ENCODE measurements at places on chromosomes 11 and 22.

- DNase-seq: no peak
These were observed 906 bp upstream of the NAA40 start for GRCh38 chr11:63937713-63938478.

GRCh38 chr11:75562048-75562835, at the start of gene SERPINH1:
Gene SERPINH1 (plus strand): TSS chr11:75562253. CDS start chr11:75566350, 4,097 bp downstream.
- DNase-seq: peak; percentile 34

DNA sequence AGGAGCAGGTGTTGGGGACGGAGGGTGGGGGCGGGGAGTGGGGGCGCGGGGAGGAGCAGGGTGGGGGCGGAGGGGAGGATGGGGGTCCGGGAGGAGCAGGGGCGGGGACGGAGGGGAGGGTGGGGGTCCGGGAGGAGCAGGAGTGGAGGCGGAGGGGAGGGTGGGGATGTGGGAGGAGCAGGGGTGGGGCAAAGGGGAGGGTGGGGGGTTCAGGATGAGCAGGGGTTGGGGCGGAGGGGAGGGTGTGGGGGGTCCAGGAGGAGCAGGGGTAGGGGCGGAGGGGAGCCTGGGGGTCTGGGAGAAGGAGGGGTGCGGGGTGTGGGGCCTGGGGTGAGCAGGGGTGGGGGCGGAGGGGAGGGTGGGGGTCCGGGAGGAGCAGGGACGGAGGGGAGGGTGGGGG, 17.1 kb downstream of the CRELD2 start:
- DNase-seq: no peak

DNA sequence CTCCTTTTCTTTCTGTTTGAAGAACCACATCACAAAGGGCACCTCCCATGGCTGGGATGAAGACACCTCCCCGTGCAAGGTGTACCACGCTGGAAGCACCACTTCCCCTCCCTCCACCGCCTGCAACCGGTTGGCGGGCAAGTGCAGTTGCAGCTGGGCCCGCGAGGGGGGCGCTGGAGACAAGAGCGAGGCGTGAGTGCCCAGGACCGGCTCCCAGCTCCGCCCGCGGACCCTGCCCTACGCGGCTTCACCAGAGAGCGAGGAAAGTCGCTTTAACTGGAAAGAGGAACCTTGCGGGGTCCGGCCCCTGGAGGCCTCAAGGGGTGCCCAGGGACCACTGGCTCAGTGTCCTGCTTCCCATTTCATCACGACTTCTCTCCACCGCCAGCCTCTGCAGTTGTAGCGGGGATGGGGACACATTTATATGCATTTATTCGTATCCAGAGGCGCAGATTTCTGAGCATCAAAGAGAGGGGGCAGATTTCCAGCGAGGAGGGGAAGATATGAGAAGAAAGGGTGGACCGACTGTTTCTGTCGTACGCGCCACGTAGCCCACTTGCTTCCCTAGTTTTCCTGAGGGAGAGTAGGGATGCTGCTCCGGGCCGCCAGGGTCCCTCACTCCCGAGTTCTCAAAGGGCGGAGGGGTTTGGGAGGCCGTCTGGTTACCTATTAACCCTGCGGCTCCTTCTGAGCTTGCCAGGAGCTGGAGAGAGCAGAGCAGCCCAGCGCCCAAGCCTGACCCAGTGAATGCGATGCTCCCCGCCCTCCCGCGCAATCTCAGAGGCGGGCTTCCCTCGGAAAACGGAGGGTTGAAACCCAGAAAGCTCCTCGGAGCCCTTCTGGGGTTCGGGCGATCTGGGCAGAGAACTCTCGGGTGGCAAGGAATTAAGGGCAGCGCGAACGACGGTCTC, 3.5 kb downstream of the ESAM start:
- no peak for DNase-seq

GRCh38 chr22:42799461-42800405, 57.3 kb downstream of the ARFGAP3 start:
- no peak for DNase-seq

DNA sequence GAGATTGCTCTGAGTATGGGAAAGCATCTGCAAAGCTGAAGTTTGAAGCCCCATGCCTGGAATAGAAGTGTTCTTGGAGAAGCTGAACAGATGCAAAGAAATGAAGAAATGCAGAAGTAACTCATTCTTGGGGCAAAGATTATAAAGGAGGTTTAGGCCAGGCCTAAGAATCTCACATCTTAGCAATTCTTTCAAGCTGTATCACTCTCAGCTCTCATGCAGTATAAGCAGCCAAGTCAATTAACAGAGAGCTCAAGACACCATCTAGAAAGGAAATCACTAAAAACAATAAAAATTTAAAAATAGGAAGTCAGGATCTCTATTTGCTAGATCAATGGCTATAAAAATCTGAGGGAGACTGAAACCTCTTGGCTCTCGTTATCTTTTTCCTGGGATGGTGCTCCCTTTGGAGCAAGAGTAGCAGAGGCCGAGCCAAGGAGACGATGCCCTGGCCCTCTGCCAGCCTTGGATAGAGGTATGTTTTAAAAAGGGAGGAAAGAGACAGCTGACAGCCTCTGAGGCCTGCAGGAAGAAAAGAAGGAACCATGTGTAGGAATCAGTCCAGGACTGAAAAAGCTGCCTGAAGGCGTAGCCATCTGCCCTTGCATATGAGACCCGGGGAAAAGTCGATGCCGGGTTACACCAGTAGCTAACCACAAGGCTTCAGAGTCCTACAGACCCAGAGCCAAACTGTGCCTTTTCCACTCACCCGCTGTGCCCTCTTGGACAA, 229.8 kb downstream of the BLID start:
- DNase-seq: no peak

DNA sequence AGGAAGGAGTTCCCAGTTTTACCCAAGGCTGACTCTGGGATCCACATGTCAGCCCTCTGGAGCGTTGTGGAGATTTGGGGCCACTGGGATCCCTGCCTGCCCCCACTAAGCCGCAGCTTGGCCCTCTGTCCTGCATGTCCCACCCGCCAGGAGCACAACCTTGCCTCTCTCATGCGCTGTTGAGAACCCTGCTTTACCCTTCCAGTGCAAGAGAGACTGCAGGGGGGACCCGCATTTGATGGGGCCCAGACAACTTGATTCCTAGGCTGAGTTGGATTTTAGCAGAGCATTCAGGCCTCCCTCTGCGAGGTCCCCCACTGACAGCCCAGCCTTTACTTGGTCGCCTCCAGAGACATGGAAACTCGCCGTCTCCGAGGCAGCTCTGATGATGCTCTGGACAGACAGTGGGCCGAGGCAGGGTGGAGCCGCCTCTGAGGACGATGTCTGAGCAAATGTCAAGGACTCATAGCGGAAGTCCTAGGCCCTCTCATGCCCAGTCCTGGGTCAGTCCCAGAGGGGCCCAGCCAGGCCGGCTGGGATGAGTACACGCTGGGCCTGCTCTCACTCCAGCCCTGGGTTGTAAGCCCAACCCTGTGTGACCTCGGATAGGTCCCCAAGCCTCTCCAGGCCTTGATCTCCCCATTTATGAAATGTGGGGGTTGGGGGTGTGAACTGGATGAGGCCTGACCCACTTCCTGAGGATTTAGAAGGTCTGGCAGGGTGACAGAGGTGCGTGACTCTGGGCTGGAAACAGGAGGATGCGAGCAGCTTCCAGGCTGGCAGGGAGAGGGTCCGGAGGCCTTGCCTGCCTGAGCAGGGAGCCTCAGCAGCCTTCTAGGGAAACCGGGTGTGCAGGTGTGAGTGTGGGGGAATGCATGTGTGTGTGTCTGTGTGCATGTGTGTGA, 630 bp downstream of the CD5 start:
- no peak for DNase-seq

DNA sequence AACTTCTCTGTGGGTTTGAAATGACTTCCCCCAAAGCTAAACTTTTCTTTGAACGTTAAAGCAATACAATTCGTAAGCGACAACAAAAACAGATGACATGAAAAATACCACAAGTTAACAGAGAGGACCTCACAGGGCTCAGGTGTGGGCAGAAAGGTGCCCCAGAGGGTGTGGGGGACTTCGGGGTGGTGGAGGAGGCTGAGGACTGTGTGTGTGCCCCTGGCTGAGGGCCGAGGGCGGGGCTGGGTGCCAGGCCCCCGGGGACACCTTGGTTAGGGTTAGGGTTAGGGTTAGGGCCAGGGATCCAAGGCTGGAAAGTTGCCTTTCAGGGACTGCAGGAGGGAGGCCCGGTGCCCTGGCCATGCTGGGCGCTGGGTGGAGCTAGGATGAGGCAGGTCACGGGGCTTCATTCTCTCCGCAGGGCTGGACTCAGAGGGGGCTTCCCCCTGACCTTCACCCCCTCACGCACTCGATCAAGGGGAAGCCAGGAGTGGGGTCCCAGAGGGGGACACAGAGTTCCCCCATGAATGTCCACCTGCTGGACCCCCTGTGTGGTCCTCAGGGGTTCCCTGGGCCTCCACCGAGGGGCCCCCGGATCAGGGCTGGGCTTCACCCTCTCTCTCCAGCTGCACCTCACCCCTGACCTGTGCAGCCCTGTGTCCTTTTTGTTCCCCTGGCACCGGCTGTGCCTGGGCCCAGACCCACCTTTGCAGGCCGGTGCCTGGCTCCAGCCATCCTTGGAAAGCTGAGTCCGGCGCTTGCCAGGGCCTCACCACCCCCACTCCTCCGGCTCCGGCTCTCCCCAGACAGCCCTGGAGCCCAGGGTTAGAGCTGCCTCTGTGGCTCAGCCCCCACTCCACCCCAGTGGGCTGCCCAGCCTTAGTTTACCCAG, 7.0 kb downstream of the TNNI2 start:
- DNase-seq: no peak

GRCh38 chr22:49686495-49687219, 141.0 kb downstream of the BRD1 start:
- no peak for DNase-seq

DNA sequence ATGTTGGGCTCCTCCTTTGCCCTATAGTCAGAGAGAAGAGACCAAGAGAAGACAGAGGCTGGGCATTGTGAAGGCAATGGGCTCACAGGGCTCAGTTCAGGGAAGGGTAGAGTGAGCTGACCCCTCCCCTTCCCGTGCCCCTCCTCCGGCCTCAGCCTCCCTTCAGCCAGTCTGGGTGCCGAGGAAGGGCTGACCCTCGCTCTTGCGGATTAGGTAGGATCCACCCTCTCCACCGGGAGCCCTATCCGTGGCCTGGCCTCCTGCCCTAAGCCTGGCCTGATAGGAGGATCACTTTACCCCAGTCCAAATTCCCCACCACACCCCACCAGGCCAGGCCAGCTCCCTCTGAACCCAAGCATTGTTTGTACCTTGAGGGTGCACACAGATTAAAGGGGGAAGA, 1.8 kb upstream of the PPP1R14B start:
- no peak for DNase-seq

- DNase-seq: no peak
These were observed 702.9 kb downstream of the DLG2 start for GRCh38 chr11:84924154-84924692.

DNA sequence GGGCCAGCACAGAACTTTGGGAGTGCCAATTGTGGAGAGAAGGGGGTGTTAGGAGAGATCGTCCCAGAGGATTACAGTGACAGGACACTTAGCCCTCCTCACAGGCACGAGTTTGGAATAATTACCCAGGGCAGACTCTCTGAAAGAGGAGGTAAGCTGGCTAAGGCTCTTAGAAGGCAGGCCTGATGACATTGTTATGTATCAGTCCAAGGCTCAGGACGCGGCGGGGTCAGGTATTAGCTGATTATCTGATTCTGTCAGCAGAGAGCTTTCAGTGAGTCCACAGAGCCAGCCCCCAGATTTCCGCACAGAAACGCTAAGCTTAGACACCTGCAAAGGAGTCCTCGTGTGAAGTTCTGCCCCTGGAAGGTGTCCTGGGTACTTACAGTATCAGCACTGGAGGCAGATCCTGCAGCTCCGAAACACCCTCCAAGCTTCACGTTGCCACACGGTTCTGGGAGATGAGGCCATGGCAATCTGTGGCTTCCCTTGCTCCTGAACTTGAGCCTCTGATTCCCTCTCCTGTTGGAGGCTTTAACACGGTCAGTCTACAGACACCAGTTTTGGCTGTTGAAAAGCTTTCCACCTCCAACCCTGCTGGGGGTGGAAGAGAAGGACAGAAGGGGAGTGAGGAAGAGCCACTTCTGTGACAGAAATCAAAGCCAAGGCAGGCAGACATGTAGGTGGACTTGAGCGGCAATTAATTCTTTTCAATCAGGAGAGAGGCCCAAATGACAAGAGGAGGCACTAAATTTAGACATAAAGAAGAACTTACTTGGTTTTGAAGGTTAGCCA, 123.6 kb upstream of the CADM1 start:
- no peak for DNase-seq

GRCh38 chr22:41204992-41205900, at the start of gene L3MBTL2:
Gene L3MBTL2 (plus strand): TSS chr22:41205312. CDS start chr22:41205363, 51 bp downstream.
- DNase-seq: peak; percentile 93

GRCh38 chr22:32499666-32500065, 25.1 kb downstream of the FBXO7 start:
- no peak for DNase-seq

DNA sequence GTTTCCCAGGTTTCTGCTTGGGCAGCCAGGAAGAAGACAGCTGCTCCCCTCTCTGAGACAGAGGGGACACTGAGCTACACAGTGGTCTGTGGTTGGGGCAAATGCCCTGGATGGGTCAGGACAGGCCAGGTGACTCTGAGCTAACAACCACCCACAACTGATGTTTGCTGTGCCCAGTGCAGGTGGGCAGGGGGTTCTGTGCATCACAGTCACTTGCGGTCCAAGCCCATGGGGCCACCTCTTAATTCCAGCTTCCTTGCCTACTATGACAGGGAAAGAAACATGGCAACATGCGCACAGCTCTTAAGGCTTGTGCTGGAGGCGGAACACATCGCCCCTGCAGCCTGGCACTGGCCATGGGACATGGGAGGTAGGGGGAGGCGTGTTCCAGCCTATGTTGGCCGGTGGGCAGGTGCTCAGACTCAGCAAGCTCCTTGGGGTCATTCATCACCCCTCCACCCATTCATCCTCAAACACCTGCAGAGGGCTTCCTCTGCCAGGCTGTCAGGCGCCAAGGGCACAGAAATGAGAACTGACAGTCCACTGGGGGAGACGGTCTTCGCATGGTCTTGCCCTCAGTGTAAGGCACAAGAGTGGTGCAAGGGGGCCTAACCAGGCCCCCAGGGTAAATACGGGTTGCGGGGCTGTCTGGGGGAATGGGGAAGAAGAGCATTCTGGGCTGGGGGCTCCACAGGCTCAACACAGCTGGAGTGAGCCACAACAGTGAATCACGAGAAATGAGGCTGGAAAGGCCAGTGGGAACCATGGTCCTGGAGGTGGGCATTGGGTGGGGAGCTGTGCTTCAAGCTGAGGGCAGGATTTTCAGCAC, 55.6 kb downstream of the ARFGAP3 start:
- DNase-seq: no peak

GRCh38 chr11:111305876-111306275, 7.5 kb downstream of the POU2AF3 start:
- DNase-seq: no peak

DNA sequence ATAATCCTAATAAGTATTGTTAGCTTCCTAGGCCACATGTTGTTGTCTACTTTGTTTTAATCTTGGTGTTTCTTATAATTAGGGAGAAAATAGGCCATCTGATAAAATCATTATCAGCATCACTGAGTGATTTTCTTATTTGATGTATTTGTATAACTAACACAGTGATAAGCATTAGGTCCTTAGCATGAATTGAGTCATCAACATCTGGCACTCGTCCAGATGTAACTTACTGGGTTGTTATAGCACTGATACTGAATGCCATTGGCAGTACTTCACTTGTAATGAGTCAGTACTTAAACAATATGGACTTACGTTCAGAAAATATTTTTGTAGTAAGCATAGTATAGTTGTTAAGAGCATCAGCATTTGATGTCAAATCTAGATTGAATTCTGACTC, 16.2 kb downstream of the API5 start:
- no peak for DNase-seq

- DNase-seq: no peak
These were observed 714 bp downstream of the SDF2L1 start for GRCh38 chr22:21642584-21643448.

- no peak for DNase-seq
These were observed 330.1 kb upstream of the PLET1 start for GRCh38 chr11:112590764-112591163.
